Activated CD8-positive, alpha-beta memory T cell treated with anti-CD3 and anti-CD28 coated beads for 1 hour (primary cell): ENCODE measurements at places on chromosomes 1 and 21.

DNA sequence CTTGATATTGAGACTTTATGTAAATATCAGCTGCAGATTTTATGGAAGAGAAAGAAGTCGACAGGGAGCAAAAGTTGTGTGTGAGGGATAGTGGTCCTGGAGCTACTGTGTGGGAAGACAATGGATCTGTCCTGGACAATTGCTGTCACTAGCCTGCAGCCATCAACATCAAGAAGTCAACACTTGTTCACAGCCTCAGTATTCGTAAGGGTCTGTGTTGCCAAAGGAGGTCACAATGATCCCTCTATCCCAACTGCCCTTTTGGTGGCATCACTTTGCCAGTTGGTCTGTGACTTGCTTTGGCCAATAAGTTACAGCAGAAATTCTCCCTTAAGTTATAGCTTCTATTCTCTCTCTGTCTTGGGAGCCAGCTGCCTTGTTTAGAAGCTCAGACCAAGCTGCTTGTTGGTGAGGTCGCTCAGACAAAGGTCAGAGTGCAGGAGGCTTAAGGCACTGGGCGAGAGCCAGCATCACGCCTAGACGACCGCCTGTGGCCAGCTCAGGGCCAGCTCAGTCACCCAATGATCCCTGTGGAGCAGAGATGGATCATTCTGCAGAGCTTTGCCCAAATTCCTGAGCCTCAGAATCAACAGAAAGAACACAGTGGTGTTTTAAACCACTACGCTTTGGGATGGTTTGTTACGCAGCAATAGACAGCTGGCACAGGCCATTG, 134.9 kb downstream of the RHOU start:
- DNase-seq = no peak

- no peak for DNase-seq
These were observed 107.5 kb upstream of the SERTAD4 start for GRCh38 chr1:210125143-210125542.

- no peak for DNase-seq
These were observed 17.0 kb upstream of the ITLN2 start for GRCh38 chr1:160971618-160972056.

DNA sequence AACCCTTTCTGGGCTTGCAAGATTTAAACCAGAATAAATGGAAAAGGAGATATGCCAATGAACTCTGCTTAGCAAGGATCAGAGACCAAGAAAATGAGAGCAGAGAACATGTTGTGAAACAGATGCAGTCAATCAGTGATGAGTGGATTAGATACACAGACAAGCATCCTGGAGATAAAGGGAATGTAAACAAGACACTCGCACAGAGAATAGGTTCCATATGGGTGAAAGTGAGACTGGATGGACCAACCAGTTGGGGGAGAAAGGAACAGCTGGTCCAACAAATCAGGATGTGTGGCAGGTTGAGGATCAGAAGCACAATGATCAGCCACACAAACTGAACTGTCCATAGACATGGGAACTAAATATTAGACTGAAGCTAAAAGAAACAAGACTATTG, 338.2 kb downstream of the ASTN1 start:
- no peak for DNase-seq

DNA sequence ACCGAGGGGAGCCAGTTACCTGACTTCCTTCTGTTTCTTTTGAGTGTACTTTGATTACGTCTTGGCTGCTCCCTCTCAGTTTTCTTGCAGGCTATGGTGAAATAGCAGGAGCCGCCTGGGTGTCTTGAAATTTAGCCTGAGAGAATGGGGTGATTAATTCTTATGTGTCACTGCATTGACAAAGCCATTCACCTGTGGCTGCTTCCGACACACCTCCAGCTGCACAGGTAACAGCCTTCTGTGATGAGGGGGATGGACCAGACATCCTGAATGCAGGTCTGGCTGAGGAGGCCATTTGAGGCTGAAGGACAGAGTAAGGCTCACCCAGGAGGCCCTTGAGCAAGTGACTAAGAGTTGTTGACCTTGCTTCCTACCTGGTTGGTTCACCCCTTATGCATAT, 16.5 kb downstream of the CACNA1E start:
- DNase-seq = no peak

DNA sequence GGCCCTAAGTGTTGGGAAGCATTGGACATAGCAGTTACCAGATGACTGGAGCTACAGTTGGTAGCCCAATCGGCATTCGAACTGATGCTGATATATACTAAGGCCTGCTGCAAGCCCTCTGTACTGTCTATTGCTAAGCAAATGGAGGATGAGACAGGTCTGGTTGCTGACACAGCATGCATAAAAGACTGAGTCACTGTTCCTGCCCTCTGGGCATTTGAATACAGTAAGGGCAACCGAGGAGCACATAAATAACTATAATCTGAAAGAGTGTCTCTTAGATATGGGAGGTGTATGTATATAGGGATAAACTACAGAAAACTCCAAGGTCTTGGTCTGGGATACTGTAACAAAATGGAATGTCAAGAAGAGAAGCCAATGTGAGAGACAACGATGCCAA, 16.8 kb upstream of the MARK1 start:
- DNase-seq = no peak

DNA sequence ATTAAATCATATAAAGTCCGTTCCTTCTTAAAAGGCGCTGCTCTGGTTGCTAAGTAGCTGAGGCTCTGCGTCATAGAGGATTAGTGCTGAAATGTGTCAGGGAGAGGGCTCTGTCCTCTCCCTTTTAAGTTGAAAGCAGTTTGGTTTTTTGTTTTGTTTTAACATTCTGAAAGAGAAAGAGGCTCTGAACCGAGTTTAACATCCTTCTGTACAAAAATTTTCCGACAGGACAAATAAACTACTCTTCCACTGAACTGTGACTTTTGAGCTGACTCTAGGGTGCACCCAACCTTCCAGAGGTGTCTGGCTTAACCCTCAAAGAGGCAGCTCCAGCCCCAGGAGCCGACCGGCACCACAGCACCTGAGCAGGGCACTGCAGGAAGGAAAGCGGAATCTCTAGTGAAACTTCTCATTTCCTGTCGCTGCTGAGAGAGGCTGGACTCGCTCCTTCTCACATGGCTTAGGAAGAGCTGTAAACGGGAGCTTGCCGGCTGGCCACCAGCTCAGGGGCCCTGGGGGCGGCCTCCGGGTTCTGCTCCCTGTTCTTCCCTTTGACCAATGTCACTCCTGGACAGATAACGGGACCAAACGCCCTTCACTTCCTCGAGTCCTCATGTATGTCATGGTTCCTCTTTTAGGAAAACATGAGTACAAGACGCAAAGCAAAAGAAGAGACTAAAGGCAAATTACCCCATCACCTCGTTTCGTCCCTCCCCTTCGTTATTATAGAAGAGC, 1.2 kb downstream of the VAV3 start:
- DNase-seq = no peak

DNA sequence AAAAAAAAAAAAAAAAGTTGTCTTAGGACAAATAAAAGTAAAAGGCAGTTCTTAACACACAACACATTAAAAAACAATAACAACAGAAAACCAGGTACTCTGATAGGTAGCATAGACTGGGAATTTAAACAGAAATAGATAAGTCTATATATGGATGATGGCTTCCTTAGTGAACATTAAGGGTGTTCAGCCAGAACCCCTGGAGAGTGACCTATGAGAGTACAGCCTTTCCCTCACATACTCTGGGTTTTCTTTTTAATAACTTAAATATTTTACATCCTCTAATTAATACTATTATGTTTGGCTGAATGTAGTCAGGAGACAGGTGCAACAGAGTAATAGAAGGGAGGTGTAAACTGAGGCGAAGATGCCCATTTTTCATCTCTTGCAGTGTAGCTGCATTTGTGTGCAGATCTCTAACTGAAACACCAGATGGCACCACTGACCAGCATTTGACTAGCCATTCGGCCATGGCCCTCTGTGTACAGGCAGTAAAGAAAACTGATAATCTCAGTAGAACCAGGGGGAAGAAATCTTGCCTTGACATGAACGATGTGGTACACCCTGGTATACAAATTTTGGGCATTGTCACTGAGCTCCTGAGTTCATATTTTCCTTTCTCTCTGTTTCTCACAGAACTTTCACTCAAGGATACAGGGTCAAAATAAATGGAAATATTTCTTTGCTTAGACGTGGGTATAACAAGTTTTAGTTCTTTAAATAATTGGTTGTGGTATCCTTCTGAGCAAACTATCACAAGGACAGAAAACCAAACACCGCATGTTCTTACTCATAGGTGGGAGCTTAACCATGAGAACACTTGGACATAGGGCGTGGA, 7.6 kb downstream of the TTF2 start:
- DNase-seq = no peak

GRCh38 chr1:119912963-119913362, 16.6 kb upstream of the ADAM30 start:
- no peak for DNase-seq

- DNase-seq = no peak
These were observed 437.0 kb downstream of the MATN1 start for GRCh38 chr1:30286241-30286987.

DNA sequence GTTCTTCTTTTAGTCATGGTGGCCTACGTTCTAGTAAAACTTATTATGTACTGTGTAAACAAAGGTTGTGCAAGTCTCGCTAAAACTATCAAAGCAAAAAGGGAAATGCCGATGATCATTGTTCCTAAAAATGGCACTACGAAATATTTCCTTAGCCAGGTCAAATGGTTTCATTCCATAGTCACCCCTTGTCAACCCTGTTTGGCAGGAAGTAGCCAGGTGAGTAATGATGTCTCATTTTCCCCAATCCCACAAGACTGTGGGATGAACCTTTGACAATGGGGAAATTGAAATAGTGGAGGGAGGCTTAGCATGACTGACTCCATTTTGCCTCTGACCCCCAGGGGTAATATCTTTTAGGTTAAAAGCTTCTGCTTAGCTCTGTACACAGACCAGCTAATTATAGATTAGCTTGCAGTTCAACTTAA, 5.6 kb upstream of the REN start:
- no peak for DNase-seq

DNA sequence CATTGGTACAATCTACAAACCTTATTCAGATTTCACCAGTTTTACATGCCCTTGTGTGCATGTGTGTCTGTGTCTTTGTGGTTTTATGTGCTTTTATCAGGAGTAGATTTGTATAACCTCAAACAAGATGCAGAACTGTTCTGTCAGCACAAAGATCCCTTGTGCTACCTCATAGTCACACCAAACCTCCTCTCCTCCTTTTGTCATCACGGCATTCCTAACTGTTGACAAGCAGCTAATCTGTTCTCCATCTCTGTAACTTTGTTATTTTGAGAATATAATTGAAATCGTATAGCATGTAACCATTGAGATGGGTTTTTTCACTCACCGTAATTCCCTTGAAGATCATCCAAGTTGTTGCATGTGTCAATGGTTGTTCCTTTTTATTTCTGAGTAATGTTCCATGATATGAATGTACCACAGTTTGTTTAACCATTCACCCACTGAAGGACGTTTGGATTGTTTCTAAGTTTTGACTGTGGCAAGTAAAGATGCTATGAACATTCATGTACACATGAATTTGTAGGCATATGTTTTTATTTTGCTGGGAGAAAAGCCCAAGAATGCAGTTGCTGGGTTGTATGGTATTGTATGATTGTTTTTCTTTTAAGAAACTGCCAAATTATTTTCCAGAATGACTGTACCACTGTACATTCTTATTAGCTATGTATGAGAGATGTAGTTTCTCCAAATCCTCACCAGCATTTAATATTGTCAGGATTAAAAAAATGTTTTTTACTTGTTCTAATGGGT, 78.1 kb upstream of the B3GALT2 start:
- no peak for DNase-seq

- no peak for DNase-seq
These were observed 77.9 kb downstream of the PSMG1 start for GRCh38 chr21:39105341-39105765.

GRCh38 chr1:202649553-202650392, 60.5 kb downstream of the SYT2 start:
- DNase-seq = no peak

DNA sequence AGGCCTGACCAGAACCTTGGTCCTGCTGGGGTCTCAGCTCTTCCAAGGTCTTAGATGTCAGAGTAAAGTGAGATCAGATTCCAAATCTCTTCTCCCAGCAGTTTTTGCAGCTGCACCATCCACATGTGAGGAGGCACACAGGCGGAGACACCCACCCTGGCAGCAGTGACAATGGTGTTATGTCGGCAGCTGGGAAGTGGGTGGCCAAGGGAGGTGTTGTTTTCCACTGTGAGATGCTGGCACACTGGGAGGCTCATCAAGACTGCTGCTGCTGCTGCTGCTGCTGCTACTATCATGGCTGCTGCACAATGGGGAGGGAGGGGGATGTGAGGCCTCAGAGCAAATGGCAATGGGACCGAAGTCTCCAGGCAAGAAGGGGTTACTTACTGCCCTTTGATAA, 23.6 kb downstream of the CAMK2N1 start:
- no peak for DNase-seq

DNA sequence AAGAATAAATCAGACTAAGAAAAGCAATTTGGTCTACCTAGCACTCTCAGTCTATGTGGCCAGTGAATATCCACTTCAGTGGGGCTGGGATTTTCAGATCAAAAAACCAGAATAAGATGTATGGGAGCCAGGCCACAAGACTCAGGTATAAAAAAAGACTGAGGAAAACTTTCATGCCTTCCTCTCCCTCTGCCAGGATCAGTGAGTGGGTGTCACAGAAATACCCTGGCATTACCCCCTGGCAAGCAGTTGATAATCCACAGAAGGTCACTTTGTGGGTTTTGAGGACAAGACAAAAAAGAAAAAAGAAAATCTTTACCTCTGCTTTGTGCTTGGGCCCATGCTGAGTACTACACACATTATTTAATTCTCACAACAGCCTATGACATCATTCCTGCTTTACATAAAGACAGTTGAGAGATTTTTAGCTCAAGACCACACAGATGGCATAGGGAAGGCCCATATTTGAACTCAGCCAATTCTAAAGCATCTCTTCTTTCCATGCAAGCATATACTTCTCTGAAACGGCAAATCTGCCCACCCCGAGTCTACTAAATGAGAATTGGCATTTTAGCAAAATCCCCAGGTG, 57.6 kb downstream of the DESI2 start:
- DNase-seq = no peak

- DNase-seq = peak; percentile 17
These were observed 44.1 kb downstream of the UCK2 start for GRCh38 chr1:165871311-165872067.

GRCh38 chr1:245999697-246000637, 507.1 kb downstream of the SMYD3 start:
- DNase-seq = no peak

GRCh38 chr1:179952186-179952585, 2.4 kb upstream of the CEP350 start:
- no peak for DNase-seq

- no peak for DNase-seq
These were observed 20.1 kb downstream of the OSBPL9 start for GRCh38 chr1:51636764-51637522.

GRCh38 chr1:56073614-56074006, 505.8 kb downstream of the PLPP3 start:
- DNase-seq = no peak

DNA sequence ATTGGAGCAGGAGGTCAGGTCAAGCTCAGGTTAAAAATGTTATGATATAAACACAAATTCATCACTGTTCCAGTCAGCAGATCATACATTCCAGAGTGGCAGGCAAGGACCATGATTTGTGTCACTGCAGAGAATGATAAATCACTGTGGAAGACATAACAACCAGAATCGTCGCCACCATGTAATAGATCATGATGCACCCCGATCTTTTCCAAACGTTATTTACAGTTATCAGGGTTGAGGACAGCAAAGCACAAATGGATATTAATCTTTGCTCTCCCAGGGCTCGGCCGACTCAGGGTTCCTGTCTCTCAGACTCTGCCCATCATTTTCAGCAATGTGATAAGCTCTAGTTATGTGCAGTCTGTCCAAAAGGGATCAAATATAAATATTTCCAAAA, 122.7 kb downstream of the ZBTB18 start:
- DNase-seq = no peak

- no peak for DNase-seq
These were observed 66.7 kb downstream of the MAGI3 start for GRCh38 chr1:113456967-113457366.
